Spinal cord (tissue), 10 donors: ENCODE measurements at places on chromosomes 1 and 21. TPM values are rescaled to one million over a fixed set of nuclear protein-coding genes. Genes with fewer than 3 reads are reported as not detected.

The SH2D2A gene
- 0.51 TPM for polyA plus RNA-seq

- H3K4me1 ChIP-seq = no peaks in the 10 kb centered on the region
- no peak overlapping the region for H3K4me3 ChIP-seq
- DNase-seq = no peak
- no peaks in the 10 kb centered on the region for H3K36me3 ChIP-seq
- no peak overlapping the region for H3K27ac ChIP-seq
Observed at GRCh38 chr1:235946571-235946981, 79.9 kb upstream of the LYST start.

GRCh38 chr1:117537291-117537920 is 68.4 kb upstream of the TENT5C start:
- no peak overlapping the region for H3K4me3 ChIP-seq
- no peaks in the 10 kb centered on the region for H3K4me1 ChIP-seq
- no peaks in the 10 kb centered on the region for H3K27me3 ChIP-seq
- H3K36me3 ChIP-seq = no peaks in the 10 kb centered on the region

GRCh38 chr1:241533326-241534115 is 1.3 kb downstream of the KMO start:
- no peak overlapping the region for H3K27ac ChIP-seq
- no peak for DNase-seq
- H3K36me3 ChIP-seq = no peaks in the 10 kb centered on the region
- no peaks in the 10 kb centered on the region for H3K4me1 ChIP-seq
- no peak overlapping the region for H3K4me3 ChIP-seq

DNA sequence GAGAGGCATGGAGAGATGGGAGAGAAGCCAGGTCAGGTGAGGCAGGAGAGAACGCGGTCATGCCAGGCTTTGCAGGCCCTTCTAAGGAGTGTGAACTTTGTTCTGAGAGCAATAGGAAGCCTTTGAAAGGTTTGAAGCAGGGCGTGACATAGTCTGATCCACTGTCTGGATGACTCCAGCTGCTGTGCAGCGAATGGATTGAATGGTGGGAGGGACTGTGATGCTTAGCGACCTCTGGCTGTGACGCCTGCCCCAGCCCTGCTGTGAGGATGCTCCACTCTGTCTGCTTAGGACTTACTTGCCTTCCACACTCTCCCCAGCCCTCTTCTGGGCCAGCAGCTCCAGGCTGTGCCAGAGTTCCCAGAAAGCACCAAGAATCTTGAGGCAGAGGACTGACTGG is 41.8 kb upstream of the POU3F1 start:
- no peak overlapping the region for H3K27ac ChIP-seq
- no peak for DNase-seq

GRCh38 chr1:192133350-192133926 is 24.8 kb upstream of the RGS18 start:
- no peaks in the 10 kb centered on the region for H3K27me3 ChIP-seq
- DNase-seq = no peak
- H3K36me3 ChIP-seq = no peaks in the 10 kb centered on the region
- no peak overlapping the region for H3K4me3 ChIP-seq
- no peaks in the 10 kb centered on the region for H3K4me1 ChIP-seq
- H3K27ac ChIP-seq = no peak overlapping the region

DNA sequence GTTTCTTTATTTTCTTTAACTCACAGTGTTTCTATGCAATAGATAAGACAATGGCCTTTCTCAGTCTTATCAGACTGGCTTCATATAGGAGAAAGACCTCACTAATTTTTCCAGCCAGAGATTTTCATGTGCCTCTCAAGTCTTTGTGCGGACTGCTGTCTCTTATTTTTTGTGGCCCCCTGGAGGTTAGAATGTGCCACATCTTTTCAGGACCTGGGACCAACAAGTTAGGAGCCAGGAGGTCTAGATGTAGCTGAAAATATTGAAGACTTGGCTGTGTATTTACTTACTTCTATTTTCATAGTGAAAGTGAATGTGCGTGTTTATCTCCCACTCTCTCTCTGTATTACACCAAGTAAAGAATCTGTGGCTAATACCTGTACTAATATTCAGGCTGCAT is 42.1 kb upstream of the CFHR3 start:
- H3K36me3 ChIP-seq = no peaks in the 10 kb centered on the region
- no peaks in the 10 kb centered on the region for H3K4me1 ChIP-seq
- no peak for DNase-seq

- H3K4me1 ChIP-seq = no peaks in the 10 kb centered on the region
- no peak overlapping the region for H3K27ac ChIP-seq
- no peak overlapping the region for H3K4me3 ChIP-seq
- no peak for DNase-seq
Observed at GRCh38 chr1:30545365-30545764, 178.0 kb downstream of the MATN1 start.

DNA sequence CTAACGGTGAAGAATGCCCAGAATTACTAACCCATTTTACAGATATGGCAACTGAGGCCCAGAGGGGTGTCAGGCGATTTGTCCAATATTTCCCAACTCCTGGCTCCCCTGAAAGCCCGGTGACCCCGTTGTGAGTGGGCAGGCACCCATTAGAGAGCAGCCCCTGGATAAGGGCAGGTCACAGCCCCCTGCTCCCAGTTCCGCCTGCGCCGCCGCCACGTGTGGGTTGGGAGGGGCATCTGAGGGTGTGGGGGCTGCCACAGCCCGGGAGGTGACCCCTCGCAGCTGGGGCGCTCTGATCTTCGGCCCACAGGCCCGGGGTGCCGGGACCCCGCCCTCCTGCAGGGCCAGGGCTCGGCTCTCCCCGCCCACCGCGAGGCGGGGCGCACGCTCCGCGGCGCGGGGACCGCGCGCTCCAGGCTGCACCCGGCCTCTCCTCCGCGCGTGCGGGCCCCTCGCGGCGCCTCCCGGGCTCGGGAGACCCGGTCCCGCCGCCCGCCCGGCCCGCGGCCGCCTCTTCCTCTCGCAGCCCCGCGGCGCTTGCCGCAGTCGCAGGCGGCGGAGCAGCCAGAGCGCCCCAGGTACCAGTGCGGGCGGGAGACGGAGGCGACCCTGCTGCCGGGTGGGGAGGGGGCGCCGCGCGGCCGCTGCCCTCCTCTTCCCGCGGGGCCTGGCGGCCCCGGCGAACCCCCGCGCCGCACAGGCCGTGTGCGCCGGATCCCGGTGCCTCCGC is at the start of gene HTR6:
TSS of gene HTR6 (plus strand) at position 423 of the 733 bp plus-strand sequence. CDS start 879 bp downstream, outside the sequence.
- H3K4me3 ChIP-seq = peak within 1 kb of the TSS; percentile 12
- DNase-seq = peak; percentile 44
- no peak within 1 kb of the TSS for H3K27ac ChIP-seq
- peaks cover 22% of the 10 kb centered on the region for H3K4me1 ChIP-seq

DNA sequence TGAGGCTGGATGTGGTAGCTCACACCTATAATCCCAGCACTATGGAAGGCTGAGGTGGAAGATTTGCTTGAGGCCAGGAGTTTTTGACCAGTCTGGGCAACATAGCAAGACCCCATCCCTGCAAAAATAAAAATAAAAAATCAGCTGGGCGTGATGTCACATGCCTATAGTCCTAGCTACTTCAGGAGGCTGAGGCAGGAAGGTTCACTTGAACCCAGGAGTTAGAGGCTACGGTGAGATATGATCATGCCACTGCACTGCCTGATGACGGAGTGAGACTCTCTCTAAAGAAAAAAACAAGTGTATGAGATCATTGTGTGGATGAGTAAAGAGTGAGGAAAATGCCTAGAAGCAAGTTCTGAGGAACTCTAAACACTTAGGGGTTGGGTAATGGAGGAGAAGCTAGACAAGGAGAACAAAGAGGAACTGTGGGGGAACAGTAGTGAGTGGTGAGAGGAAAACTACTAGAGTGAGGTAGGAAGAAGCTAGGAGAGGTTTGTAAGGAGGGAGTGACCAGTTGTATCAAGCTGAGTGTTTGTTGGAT is 17.0 kb downstream of the CLIC4 start:
- no peaks in the 10 kb centered on the region for H3K27me3 ChIP-seq
- DNase-seq = no peak
- no peaks in the 10 kb centered on the region for H3K4me1 ChIP-seq
- no peaks in the 10 kb centered on the region for H3K36me3 ChIP-seq

The CRYZ gene
- polyA plus RNA-seq = 21.7 TPM

GRCh38 chr21:36369064-36369685 is 16.0 kb upstream of the CHAF1B start:
- no peaks in the 10 kb centered on the region for H3K4me1 ChIP-seq
- no peak for DNase-seq
- no peak overlapping the region for H3K27ac ChIP-seq
- H3K36me3 ChIP-seq = peaks cover 61% of the 10 kb centered on the region
- H3K4me3 ChIP-seq = no peak overlapping the region
- no peaks in the 10 kb centered on the region for H3K27me3 ChIP-seq

- no peak for DNase-seq
- H3K27me3 ChIP-seq = no peaks in the 10 kb centered on the region
- H3K27ac ChIP-seq = no peak overlapping the region
- no peak overlapping the region for H3K4me3 ChIP-seq
- no peaks in the 10 kb centered on the region for H3K4me1 ChIP-seq
Observed at GRCh38 chr1:198717510-198717909, 78.7 kb downstream of the PTPRC start.

The NFYC gene
- 70.7 TPM for polyA plus RNA-seq

The TRIM62 gene
- polyA plus RNA-seq = 17.8 TPM
